ENCODE measurements at places on chromosomes 1 and 21.
A peak's percentile ranks its signal among the peaks of the same experiment; 100 is the strongest.

GRCh38 chr1:71835442-71835813 lies 446.9 kb downstream of the NEGR1 start:
- DNase-seq: no peak

GRCh38 chr1:248924696-248925532 lies 18.9 kb downstream of the PGBD2 start:
- DNase-seq: peak; percentile 20

DNA sequence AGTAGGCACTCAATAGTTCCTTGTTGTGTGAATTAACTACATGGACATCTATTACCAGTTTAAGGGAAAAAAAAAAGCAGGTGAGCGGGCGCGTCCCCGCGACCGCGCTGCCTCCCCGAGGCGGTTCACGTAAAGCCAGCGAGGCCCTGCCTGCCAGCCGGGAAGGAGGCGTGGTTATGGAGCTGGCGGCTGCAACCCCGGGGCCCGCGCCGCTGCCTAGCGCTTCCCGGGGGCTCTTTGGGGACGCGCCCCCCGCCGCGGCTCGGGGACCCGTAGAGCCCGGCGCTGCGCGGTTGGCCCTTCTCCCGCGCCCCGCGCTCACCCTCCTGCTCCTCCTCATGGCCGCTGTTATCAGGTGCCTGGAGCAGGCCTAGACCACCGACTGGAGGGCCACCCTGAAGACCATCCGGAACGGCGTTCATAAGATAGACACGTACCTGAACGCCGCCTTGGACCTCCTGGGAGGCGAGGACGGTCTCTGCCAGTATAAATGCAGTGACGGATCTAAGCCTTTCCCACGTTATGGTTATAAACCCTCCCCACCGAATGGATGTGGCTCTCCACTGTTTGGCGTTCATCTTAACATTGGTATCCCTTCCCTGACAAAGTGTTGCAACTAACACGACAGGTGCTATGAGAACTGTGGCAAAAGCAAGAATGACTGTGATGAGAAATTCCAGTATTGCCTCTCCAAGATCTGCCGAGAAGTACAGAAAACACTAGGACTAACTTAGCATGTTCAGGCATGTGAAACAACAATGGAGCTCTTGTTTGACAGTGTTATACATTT lies 2.6 kb upstream of the CC2D1B start:
- peak; percentile 29 for DNase-seq

DNA sequence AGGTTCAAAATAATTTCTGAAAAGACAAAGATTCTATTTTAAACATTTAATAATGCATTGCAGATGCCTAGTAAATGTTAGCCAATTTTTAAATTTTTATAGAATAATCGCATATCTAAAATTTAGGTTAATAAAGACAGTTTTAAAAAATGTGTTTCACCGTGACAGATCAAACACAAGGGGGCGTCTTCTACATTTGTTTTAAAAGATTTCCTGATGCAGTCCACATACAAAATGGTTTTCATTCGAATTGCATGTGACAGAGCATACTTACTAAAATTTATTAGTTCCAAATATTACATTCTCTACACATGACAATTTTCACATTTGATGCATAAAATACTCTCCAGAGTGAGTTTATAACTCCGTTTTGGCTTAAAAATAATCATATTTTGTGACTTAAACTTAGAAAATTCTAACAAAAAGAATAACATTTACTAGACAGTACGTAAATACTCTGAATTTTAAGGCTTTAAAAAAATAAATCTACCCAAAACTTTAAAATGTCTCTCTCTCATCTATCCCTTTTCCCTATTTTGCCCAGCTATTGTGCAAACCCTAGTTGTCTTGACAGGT lies 75.5 kb downstream of the ADAMTS1 start:
- DNase-seq: no peak

DNA sequence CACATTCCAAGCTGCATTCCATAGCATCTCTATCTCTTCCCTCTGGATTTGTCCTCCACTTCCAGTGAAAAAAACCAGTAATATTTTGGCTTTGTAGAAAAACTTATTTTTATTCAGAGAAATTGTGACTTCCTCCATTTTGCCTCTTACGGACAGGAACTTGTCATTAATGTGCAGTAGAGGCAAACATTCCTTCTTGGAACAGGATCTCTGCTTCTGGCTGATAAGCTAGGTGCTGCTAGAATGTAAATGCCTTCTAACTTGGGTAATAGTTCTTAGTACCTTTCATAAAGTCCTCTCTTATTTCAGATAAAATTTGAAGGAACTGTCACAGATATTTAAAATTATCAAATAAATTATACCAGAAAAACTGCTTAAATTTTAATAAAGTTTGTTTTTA lies 707.8 kb downstream of the USP25 start:
- no peak for DNase-seq

- no peak for DNase-seq
Measured at GRCh38 chr1:17895986-17896385, 140.9 kb downstream of the ACTL8 start.

- DNase-seq: no peak
Measured at GRCh38 chr1:245938046-245938435, 569.0 kb downstream of the SMYD3 start.

GRCh38 chr1:201499795-201500669 lies 6.9 kb downstream of the CSRP1 start:
- DNase-seq: no peak

DNA sequence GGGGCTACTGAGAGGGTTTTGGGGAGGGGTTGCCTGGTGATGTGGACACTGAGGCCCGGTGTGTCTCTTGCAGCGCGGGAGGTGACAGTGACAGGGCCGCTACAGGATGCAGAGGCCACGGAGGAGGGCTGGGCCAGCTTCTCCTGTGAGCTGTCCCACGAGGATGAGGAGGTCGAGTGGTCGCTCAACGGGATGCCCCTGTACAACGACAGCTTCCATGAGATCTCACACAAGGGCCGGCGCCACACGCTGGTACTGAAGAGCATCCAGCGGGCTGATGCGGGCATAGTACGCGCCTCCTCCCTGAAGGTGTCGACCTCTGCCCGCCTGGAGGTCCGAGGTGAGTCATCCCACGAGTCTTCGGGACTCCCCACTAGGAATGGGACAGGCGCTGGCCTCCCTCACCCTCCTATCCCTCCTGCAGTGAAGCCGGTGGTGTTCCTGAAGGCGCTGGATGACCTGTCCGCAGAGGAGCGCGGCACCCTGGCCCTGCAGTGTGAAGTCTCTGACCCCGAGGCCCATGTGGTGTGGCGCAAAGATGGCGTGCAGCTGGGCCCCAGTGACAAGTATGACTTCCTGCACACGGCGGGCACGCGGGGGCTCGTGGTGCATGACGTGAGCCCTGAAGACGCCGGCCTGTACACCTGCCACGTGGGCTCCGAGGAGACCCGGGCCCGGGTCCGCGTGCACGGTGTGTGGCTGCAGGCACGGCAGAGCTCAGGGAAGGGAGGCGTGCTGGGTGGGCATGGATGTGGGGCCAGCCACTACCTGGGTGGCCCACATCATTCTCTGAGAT lies 72.5 kb downstream of the OBSCN start:
- no peak for DNase-seq

- DNase-seq: no peak
Measured at GRCh38 chr1:30700528-30701257, 22.7 kb downstream of the MATN1 start.

- DNase-seq: no peak
Measured at GRCh38 chr1:247360116-247360898, 28.6 kb upstream of the ZNF496 start.

GRCh38 chr1:30194741-30195423 lies 528.5 kb downstream of the MATN1 start:
- no peak for DNase-seq

GRCh38 chr1:151371370-151372057 lies 991 bp downstream of the SELENBP1 start:
- no peak for DNase-seq

GRCh38 chr1:27368869-27369582 lies 2.3 kb upstream of the MAP3K6 start:
- no peak for DNase-seq

DNA sequence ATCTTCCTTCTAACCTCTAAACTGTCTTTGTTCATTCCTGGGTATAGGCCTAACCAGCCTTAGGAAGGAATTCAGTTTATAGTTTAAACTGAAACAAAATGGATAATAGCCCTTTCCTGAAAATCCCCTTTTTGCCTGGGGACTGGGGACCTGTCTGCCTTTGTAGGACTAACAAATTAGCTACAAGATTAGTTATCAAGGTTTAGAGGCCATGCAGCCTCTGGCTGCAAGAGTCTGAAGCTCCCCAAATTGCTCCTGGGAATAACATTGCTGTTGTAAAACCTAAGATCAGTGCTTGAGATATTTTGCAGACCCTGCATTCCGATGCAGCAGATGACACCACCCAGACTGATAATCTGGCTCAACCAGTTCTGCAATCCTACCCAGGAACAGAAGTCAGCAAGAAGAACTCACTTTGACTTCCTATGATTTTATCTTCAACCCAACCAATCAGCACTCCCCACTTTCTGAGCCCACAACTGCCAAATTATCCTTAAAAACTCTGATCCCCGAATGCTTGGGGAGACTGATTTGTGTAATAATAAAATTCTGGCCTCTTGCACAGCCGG lies 96.6 kb upstream of the ETV3 start:
- no peak for DNase-seq
